Occipital lobe (tissue), 3 donors: ENCODE measurements at places on chromosomes 11 and 22.

DNA sequence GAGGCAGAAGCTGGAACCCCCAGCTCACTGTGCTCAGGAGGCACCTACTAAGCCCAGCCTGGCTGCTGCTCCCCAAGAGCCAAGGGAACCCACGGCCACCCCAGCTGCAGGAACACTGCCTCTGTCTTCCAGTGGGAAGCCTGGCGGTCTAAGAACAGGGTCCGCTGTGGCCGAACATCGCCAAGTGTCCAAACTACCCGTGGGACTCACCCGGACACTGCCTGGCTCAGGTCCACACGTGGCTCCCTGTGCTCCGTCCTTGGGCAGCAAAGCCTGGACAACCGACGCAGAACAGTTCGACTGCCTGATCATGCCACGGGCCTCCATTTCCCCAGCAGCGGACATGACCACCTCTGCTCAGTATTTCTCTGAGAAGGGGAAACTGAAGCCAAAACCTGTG is 747.0 kb downstream of the BRD1 start:
- DNase-seq, result no peak

- DNase-seq, result no peak
Observed at GRCh38 chr11:65323813-65324212, 9.1 kb downstream of the CDC42EP2 start.

- no peak for DNase-seq
Observed at GRCh38 chr11:112693781-112694180, 267.4 kb upstream of the NCAM1 start.

GRCh38 chr11:29320196-29320595 is 696.6 kb downstream of the KCNA4 start:
- DNase-seq, result no peak
